Activated CD4-positive, alpha-beta T cell treated with anti-CD3 and anti-CD28 coated beads, Interleukin-2, amount 50 U/mL, for 16 hours (primary cell): ENCODE measurements at places on chromosomes 11 and 22.
A peak's percentile ranks its signal among the peaks of the same experiment; 100 is the strongest.

DNA sequence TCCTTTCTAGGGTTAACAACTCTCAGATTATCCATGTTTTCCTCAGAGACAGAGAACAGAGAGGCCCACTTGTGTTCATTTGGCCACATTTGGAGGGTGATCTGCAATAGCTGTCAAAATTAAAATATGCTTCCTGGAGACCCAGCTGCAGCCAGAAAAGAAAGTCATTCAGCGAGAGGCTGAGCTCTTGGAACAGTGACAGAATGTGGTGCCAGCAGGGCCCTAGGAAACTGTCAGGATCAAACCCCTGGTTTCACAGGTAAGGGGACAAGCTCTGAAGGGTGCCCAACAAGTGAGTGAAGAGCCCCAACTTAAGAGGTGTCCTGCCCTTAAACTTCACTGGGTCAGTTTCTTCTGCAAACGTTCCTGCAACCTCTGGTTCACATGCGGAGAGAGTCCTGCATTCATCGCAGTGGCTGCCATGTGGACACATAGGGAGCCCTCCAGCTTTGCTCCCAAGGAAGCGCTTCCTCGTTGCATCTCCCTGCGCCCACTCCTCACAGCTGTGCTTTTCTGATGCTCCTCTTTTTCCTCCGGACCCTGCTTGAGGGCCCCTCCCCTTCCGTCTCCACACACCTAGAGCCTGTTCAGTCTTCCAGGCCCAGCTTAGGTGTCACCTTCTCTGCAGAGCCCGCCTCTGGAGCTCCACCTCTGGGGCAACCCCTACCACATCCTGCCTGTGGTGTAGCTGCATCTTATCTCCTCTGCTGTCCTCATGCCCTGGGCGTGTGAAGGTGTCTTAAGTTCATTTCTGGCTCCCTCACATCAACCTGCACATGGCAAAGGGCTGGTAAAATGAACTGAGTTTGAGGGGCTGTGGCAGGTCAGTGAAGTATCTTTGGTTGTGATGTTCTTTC lies 3.9 kb downstream of the UCP3 start:
- peak; percentile 89 for DNase-seq

- no peak for DNase-seq
Measured at GRCh38 chr22:21673534-21674321, 7.9 kb downstream of the PPIL2 start.

- no peak for DNase-seq
Measured at GRCh38 chr11:68044145-68044813, 5.5 kb downstream of the TCIRG1 start.

- DNase-seq, result peak; percentile 50
Measured at GRCh38 chr11:74932797-74933196, 16.1 kb downstream of the XRRA1 start.

DNA sequence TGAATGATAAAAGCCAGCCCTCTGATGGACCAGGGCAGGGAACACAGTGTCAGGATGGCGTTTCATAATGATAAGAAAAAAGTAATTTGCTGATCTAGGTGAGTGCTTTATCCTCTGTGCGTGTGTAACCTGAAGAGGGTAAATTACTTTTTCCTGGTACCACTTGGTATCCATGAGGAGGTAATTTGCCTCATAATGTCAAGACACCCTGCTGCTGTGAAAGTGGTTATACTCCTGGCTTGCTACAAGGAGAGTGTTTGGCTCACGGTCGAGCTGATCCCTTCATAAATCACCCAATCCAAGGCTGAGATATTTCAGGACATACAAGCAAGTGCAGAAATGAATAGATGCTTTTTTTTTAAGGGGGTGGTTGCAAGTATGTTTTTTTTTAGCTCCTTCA lies 207.2 kb upstream of the PGR start:
- DNase-seq, result no peak

GRCh38 chr22:35961480-35962295 lies 66.9 kb downstream of the RBFOX2 start:
- DNase-seq, result no peak

- DNase-seq, result no peak
Measured at GRCh38 chr11:108616549-108616948, 23.0 kb upstream of the EXPH5 start.

DNA sequence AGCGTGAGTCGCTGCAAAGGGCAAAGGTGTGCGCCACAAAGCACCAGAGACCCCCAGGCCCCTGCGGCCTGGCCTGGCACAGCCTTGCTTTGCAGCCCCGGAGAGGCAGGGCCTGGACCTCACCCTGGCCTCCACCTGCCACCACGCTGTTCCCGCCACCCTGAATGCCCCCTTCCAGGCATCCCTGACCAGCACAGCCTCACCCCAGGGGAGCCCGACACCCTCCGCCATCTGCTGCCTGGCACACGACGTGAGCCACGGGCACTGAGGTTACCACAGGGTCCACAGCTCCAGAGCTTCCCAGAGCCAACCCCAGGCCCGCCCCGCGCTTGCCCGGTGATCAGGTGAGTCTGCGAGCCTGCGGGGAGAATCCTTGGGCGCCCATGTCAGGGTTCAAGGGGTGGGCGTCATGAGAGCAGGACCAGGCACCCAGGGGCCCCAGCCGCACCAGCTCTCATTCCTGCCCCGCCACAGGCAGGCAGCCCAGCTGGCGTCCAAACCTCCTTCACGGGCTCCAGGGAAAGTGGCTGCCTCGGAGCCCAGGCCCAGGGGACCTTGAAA lies 171.3 kb downstream of the BRD1 start:
- no peak for DNase-seq
